ENCODE measurements at places on chromosomes 1 and 21. TPM values are rescaled to one million over a fixed set of nuclear protein-coding genes. Genes with fewer than 3 reads are reported as not detected.
A peak's percentile ranks its signal among the peaks of the same experiment; 100 is the strongest.

DNA sequence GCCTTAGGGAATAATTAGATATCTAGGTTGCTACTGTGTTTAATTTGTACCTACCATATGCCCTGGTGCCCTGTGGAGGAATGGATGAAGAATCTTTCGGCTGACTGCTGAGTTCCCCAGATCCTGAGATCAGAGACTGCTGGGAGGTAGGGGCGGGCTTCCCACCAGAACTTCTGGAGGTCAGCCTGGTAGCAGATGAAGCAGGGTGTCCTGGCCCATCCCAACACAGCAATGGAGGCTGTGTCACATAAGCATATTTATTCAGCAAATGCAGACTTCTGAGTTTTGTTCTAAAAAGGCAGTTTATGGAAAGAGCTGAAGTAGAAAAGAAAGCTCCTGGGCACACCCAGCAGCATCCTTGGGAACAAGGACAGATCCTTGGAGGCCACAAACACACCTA lies 74.0 kb downstream of the KRTAP19-8 start:
- H3K4me3 ChIP-seq, result no peak overlapping the region
- H3K27me3 ChIP-seq, result no peaks in the 10 kb centered on the region
- H3K27ac ChIP-seq, result no peak overlapping the region
- no peak for DNase-seq
- H3K36me3 ChIP-seq, result no peaks in the 10 kb centered on the region
- H3K4me1 ChIP-seq, result no peaks in the 10 kb centered on the region

DNA sequence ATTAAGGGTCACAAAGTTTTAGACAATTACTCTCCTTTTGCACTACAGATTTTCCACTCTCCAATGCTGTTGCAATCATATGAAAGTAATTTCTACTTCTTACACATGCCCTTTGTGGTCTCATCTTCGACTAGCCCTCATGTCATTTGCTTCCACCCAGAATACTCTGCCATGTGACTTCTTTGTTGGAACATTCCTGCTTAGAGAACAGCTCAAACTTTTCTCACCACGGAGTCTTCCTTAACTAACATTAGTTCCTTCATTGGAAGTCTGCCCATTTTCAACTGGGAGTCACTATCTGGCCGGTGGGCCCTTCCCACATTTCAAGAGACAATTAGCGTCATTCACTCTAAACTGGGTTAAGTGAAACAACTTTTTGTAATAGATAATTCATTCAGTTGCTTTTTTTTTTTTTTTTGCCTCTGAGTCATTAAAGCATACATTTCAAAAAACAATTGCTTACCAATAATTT lies 142.6 kb upstream of the PALMD start:
- no peak overlapping the region for H3K4me3 ChIP-seq
- no peak overlapping the region for H3K27ac ChIP-seq
- H3K27me3 ChIP-seq, result no peaks in the 10 kb centered on the region

TMIGD3 gene
- total RNA-seq, result 0.22 TPM

LRRC38 gene
- total RNA-seq, result 11.9 TPM

DNA sequence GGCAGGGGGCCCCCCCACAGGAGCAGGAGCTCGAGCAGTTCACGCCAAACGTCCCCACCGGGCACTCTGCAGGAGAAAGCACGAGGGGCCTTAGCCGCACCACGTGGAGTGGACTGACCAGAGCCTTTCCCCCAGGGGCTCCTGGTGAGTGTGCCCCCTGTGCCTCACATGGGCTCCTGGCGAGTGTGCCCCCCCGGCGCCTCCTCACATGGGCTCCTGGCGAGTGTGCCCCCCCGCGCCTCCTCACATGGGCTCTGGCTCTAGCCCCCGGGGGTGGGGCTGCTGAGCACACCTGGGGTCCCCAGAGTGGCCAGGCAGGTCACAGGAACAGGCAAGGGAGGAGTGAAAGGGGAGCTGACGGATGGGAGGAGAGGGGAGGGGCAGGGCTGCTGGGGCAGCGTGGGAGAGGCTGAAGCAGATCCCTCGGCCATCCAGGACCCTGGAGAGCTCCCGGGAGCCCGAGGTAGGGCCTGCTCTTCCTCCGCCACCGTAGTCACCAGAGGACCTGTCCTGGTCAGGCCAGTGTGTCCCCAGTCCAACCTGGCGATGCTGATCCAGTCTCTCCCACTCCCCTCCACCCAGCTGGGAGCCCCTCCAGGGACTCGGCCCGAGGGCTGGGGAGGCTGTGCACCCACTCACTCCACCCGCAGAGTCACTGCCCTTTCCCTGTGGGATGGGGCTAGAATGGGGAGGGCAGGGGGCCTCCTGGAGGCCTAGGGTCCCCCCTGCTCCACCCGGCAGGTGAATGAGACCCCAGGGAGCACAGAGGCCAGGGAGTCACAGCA lies 47.6 kb downstream of the ARHGEF16 start:
- H3K36me3 ChIP-seq, result no peaks in the 10 kb centered on the region
- peak; percentile 63 for DNase-seq

DNA sequence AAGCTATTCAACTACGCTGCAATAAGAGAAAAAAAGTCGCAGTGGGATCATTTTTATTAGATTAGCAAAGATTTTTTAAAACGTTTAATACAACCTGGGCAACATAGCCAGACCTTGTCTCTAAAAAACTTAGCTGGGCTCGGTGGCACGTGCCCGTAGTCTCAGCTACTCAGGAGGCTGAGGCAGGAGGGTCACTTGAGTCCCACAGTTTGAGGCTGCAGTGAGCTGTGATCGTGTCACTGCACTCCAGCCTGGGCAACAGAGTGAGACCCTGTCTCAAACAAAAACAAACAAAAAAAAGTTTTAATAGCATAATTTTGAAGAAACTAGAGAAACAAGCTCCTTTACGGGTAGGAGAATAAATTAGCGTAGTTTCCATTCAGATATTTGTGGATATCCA lies 1.0 kb upstream of the PRDM15 start:
- H3K27ac ChIP-seq, result peak overlapping the region; percentile 81
- no peaks in the 10 kb centered on the region for H3K36me3 ChIP-seq
- H3K4me3 ChIP-seq, result no peak overlapping the region
- DNase-seq, result no peak
- no peaks in the 10 kb centered on the region for H3K27me3 ChIP-seq

DNA sequence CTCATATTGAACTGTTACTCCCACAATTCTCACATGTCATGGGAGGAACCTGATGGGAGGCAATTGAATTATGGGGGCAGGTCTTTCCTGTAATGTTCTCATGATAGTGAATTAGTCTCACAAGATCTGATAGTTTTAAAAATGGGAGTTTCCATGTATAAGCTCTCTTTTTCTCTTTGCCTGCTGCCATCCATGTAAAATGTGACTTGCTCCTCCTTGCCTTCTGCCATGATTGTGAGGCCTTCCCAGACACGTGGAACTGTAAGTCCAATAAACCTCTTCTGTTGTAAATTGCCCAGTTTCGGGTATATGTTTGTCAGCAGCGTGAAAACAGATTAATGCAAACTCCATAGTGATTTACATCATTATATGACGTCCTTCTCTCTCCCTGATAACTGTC lies 759.7 kb upstream of the RGS18 start:
- no peak for DNase-seq
- no peaks in the 10 kb centered on the region for H3K4me1 ChIP-seq
- H3K27me3 ChIP-seq, result no peaks in the 10 kb centered on the region
- H3K27ac ChIP-seq, result no peak overlapping the region
- no peak overlapping the region for H3K4me3 ChIP-seq

SH3D21 gene
- total RNA-seq, result 2.3 TPM

IFNGR2 gene
- 55.3 TPM for total RNA-seq

SOAT1 gene
- 6.9 TPM for total RNA-seq

DNA sequence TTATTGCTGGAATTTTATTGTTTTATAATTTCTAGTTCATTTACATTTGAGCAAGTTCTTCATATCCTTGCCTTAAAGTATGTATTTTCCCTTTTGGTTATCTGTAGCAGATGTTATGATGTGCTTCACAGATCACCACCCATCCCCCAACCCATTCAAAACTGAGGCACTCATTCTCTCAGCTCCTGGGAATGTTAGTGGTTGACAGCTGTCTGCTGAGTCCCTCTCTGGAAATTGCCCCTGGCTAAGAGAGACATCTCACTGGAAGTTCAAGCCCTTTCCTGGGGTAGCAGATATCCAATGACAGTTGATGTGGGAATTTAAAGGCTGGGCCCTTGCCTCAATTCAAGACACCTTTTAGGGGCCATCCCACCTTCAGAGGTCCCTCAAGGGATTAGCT lies 4.3 kb upstream of the DPYD start:
- peaks cover 6% of the 10 kb centered on the region for H3K4me1 ChIP-seq
- H3K36me3 ChIP-seq, result no peaks in the 10 kb centered on the region
- no peak overlapping the region for H3K27ac ChIP-seq
- DNase-seq, result no peak
- peaks cover 3% of the 10 kb centered on the region for H3K27me3 ChIP-seq
- no peak overlapping the region for H3K4me3 ChIP-seq

- H3K4me1 ChIP-seq, result peaks cover 75% of the 10 kb centered on the region
- H3K27me3 ChIP-seq, result no peaks in the 10 kb centered on the region
- no peak overlapping the region for H3K4me3 ChIP-seq
- no peak overlapping the region for H3K27ac ChIP-seq
- DNase-seq, result no peak
- H3K36me3 ChIP-seq, result peaks cover 5% of the 10 kb centered on the region
Measured at GRCh38 chr1:18947570-18947969, 8.9 kb downstream of the IFFO2 start.

S100A8 gene
- 6.6 TPM for total RNA-seq

LCE3D gene
- not detected for total RNA-seq

VPS13D gene
- 18.2 TPM for total RNA-seq

S100A9 gene
- 17.8 TPM for total RNA-seq

CFAP74 gene
- total RNA-seq, result not detected

FCRL6 gene
- total RNA-seq, result not detected

- no peak for DNase-seq
- no peak overlapping the region for H3K27ac ChIP-seq
- no peaks in the 10 kb centered on the region for H3K27me3 ChIP-seq
- no peaks in the 10 kb centered on the region for H3K4me1 ChIP-seq
- H3K36me3 ChIP-seq, result no peaks in the 10 kb centered on the region
- H3K4me3 ChIP-seq, result no peak overlapping the region
Measured at GRCh38 chr1:98086796-98087441, 166.1 kb upstream of the DPYD start.

DNA sequence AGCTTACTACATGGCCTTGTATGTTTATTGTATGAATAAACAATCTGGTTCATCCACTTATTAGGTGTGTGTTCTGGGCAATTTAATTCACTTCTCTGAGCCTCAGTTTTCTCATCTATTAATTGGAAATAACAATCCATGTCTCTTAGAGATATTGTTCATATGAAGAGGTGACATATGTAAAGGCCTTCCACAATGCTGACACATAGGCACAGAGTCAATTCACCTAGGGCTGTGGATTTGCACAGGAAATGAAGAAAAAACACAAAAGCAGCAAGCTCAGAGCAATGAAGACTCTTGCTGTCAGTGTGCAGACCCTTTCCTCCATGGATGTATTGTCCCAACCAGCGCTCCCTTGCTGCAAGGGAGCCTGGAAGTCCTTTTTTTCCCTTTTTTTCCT lies 195.2 kb upstream of the CAMK1G start:
- no peak overlapping the region for H3K27ac ChIP-seq
- H3K27me3 ChIP-seq, result no peaks in the 10 kb centered on the region
- H3K36me3 ChIP-seq, result no peaks in the 10 kb centered on the region
- H3K4me1 ChIP-seq, result no peaks in the 10 kb centered on the region
- DNase-seq, result no peak

PTPN22 gene
- 0.35 TPM for total RNA-seq
